HT1080 (cell line): ENCODE measurements at places on chromosomes 3 and 15. TPM values are rescaled to one million over a fixed set of nuclear protein-coding genes. Genes with fewer than 3 reads are reported as not detected.

Gene NEK10
- total RNA-seq, result 0.47 and 1.0 TPM in 2 replicates

Gene FOXB1
- total RNA-seq, result not detected in 2 replicates

Gene IRAK2
- 7.5 and 9.1 TPM in 2 replicates for total RNA-seq

Gene RLBP1
- not detected in 2 replicates for total RNA-seq

Gene SHF
- 2.9 and 3.4 TPM in 2 replicates for total RNA-seq

Gene FSTL1
- 134 and 144 TPM in 2 replicates for total RNA-seq

Gene NANOGP8
- not detected in 2 replicates for total RNA-seq

Gene CYP19A1
- not detected in 2 replicates for total RNA-seq

Gene PLSCR1
- total RNA-seq, result 90.5 and 110 TPM in 2 replicates

Gene ABHD2
- total RNA-seq, result 68.0 and 77.6 TPM in 2 replicates

Gene GAP43
- total RNA-seq, result 1.00 and 2.3 TPM in 2 replicates

Gene TRIM42
- total RNA-seq, result not detected in 2 replicates

Gene NR1I2
- total RNA-seq, result 0.03 TPM in 2 replicates
